ENCODE measurements at places on chromosomes 4 and X.

DNA sequence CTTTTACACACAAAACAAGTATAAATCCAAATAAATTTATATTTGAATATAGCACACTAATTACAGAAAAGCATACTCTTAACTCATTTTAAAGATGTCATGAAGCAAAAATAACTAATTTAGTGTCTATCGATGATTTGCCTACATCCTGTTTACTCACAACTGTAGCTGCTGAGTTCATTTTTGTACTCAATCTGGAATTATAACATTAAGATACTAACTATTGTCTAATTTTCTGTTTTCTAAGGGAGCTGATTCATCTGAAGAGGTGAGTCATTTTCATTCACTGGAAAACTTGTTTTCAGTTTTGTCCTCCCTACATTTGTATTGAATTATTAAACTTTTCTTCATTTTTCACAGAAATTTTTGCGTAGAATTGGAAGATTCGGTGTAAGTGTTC, 3.7 kb downstream of the STATH start:
- no peak for DNase-seq

DNA sequence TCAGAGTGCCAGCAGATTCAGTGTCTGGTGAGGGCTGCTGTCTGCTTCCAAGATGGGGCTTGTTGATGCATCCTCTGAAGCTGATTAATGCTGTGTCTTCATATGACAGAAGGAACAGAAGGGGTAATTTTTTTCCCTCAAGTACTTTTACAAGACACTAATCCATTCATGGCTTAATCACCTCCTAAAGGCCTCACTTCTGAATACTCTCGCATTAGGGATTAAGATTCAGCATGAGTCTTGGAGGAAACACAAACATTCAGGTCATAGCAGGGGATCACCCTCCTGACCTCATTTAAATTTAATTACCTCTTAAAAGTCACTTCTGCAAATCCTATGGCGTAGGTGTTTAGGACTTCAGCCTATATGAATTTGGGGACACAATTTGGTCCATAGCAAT, 1145.5 kb upstream of the PCDH10 start:
- no peak for DNase-seq

- no peak for DNase-seq
These were observed 41.1 kb upstream of the DCAF8L1 start for GRCh38 chrX:28022371-28022770.

DNA sequence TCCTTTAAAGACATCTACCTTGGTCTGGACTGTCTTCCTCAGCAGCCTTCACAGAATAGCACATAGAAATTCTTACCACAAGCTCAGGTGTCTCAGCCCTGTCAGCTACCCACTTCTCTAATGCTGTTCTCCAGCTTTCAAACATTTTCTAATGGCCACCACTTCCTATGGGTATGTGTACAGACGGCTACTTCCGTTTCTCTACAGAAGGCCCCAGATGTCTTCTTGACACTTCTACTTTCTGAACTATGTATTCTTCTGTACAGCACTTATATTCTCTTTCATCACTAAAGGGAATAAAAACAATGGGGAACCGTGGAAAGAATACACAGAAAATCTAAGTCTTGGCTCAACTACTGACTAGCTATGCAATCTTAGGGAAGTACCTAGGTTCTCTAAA, 13.3 kb downstream of the OPHN1 start:
- no peak for DNase-seq

- no peak for DNase-seq
These were observed 9.9 kb downstream of the BCAP31 start for GRCh38 chrX:153714256-153714655.

GRCh38 chr4:8537041-8537461, 43.1 kb upstream of the GPR78 start:
- no peak for DNase-seq

GRCh38 chrX:13646154-13646549, 6.8 kb upstream of the TCEANC start:
- DNase-seq: no peak

DNA sequence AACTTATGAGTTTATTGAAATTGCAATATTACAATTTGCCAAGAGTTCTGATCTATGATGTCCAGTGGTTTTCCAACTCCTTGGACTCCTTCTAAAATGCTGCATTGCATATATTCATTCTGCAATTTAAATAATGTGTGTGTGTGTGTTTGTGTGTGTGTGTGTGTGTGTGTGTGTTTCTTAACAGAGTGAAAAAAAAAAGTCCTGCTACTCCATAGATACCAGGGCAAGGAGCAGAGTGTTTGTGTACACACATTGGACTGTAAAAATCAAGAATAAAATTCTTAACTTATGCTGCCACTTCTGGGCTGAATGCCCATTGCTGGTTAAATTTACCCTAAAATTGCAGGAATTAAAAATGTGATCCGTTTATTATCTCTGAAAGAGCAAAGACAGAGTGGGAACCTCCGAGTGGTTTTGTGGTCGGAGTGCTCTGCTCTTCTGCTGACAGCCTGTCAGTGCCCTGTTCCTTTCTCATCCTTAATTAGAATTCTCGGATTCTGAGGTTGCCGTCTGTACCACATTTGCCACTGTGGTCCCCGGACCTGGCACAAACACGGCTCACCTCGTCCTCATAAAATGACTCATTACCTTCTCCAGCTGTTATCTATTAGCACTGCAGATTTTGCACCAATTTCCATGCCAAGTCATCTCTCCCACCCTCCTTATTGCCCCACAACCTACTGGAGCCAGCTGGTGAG, 355.5 kb downstream of the KCNIP4 start:
- no peak for DNase-seq

- no peak for DNase-seq
These were observed 26.3 kb upstream of the TRPC3 start for GRCh38 chr4:121978172-121978516.

DNA sequence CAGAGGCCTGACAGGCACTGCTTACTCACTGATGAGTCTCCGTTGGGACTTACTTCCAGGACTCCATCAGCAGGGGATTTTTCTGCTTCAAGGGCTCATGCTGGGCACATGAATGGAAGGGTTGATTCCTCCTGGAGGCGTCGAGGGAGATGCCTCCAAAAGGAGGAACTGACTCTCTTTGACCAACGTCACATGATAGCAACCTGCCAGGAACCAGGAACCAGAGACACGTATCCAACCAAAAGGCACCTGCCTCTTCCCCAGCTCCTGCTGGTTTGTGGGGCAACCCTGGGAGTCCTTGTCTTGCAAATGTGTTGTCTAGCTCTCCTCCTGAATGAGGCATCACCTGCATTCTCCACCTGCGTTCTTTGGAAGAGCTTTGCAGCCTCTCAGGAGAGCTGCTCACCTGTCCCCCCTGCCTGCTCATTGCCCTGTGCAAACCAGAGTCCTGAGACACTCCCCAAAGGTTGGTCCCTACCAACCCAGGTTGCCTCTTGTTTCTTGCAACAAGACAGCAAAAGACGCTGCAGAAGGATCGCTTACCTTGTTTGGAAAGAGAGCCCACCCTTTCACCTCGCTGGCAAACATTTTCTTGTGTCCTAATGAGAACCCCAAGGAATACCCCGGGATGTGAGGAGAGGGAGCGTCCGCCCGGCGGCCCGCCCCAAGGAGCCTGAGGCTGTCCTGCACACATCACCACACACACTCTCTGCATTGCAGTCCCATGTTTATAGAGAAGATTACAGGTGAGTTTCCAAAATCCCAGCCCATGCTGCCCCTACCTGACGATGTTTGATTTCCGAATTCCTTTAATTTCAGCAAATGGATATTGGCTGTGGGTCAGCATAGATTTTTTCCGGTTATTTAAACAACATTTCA, 30.5 kb upstream of the SHOX start:
- no peak for DNase-seq

DNA sequence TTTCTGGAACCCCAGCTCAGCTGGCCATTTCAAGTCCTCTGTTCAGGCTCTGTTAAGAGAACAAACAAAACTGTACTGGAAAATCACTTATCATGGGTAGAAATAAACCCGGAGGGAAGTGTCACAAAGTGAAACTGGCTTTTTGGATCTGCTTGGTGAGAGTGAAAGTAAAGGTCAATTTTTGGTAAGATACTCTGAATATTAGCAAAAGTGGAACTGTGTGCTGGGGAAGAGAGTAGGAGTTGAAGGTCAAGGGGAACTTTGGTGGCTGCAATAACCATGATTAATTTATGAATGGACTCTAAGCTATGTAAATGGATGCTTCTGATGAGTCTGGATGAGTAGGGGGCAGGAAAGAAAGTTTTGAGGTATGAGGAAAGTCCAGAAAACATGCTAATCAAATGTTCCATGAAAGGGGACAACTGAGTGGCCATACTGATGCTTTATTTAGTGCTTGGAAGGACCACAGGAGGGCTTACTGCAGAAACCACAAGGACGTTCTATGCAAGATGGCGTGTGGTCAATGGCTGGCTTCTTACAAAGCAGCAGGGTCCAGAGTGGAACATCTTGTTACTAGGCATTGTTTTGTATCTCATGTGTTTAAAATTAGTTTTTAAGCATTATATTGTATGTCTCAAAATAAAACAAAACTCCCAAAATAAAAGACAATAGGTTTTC, 36.8 kb upstream of the TNIP3 start:
- DNase-seq: no peak

DNA sequence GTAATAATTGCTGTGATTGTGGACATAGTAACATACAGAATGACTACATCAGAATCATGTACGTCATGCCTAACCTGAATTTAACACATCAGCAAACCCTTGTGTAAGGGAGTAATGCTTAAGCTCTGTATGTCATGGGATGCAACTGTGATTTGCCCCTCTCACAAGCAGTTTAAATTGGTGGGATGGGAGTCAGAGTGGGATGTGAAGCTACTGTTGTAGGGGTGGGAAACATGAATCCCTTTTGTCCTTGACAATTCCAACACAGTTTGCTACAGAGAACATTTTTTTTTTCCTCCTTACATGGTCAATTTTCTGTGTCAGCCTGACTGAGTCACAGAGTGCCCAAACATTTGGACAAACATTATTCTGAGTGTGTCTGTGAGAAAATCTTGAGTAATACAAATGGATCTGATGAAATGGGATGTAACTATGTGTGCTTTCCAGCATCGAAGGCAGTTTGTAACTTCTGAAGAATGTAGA, 392.8 kb downstream of the GPM6A start:
- no peak for DNase-seq

- DNase-seq: no peak
These were observed 121.2 kb upstream of the TET2 start for GRCh38 chr4:105025263-105026017.

DNA sequence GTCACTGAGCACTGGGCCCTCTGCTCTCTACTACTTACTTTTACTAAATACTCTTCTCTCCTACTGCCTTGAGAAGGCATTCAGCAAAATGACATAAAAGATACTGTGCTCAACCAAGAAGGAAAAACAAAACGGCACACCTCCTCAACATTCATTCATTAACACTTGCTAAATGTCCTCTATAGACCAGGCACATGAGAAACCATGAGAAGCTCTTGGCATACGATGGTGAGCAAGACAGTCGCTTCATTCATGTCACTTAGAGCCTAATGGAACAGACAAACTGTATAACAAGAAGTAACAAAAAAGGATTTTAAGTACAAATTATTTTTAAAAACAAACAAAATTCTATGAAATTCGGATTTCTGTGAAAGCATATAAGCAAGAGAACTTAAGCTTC, 38.7 kb downstream of the COL25A1 start:
- no peak for DNase-seq

- no peak for DNase-seq
These were observed 145.8 kb upstream of the SPRY1 start for GRCh38 chr4:123250843-123251242.

DNA sequence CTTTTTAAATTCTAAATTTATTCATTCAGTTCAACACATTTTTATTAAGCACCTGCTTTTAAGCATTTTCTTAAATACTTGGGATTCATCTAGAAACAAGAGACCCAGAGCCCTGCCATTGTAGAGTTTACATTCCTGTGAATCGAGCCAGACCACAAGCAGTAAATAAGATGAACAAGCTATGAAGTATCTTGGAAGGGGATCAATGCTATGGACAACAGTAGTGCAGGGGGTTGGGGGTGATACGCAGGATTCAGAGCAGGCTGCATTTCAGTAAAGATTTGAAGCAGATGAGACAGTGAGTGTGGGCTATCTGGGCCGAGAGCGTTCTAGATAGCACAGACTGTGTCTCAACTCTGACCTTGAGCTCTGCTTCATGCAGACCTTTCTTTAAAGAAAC, 35.1 kb downstream of the CLDN22 start:
- no peak for DNase-seq

GRCh38 chr4:177569434-177569833, 127.2 kb upstream of the AGA start:
- DNase-seq: no peak

DNA sequence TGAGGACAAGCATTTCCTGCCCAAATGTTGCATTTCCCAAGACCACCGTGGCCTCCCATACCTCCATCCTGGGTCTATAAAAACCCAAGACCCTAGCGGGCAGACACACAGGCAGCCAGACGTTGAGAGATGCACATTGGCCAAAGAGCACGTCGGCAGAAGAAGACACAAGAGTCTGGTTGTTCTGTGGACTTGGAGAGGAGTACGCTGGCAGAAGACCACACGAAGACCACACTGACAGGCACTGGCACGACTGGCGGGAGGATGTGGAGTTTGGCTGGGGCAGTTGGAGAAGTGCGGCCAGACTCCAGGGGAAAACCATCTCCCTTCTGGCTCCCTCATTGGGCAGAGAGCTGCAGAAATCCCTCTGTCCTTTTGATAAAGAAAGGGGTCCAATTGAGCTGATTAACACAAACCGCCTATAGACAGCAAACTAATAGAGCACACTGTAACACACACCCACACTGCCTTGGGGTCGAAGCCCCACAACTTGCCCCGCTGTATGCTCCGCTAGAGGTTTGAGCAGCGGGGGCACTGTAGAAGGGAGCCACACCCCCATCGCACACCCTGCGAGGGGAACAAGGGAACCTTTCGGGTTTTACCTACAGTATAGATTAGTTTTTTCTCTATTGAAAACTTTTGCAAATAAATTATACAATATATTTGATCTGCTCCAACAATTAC, 376.7 kb upstream of the KLHL4 start:
- no peak for DNase-seq

DNA sequence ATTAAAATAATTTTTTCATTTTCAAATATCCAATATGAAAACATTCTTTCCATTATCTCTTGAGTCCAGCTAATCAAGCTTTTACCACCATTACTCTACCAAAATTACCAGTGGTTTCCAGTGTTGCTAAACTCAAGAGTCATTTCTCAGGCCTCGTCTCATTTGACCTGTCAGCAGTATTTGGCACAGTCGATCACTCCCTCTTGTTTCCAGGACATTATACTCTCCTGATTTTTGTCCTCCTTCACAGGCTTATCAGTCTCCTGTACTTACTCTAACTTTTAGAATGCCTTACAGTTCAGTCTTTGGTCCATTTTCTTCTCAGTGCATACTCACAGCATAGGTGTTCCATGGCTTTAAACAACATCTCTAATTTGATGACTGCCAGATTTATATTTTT, 11.6 kb downstream of the USP38 start:
- DNase-seq: no peak

Measured in GM18507 (cell line).